ENCODE measurements at places on chromosomes 2 and 18. TPM values are rescaled to one million over a fixed set of nuclear protein-coding genes. Genes with fewer than 3 reads are reported as not detected.

The GAL3ST2 gene
- 0.22 TPM for polyA plus RNA-seq

The CNTNAP5 gene
- not detected for polyA plus RNA-seq

The SPR gene
- 7.5 TPM for polyA plus RNA-seq

The SLC30A3 gene
- polyA plus RNA-seq = 0.96 TPM

The INPP5D gene
- polyA plus RNA-seq = 5.0 TPM

The CFAP65 gene
- polyA plus RNA-seq = not detected

The DYNAP gene
- not detected for polyA plus RNA-seq

DNA sequence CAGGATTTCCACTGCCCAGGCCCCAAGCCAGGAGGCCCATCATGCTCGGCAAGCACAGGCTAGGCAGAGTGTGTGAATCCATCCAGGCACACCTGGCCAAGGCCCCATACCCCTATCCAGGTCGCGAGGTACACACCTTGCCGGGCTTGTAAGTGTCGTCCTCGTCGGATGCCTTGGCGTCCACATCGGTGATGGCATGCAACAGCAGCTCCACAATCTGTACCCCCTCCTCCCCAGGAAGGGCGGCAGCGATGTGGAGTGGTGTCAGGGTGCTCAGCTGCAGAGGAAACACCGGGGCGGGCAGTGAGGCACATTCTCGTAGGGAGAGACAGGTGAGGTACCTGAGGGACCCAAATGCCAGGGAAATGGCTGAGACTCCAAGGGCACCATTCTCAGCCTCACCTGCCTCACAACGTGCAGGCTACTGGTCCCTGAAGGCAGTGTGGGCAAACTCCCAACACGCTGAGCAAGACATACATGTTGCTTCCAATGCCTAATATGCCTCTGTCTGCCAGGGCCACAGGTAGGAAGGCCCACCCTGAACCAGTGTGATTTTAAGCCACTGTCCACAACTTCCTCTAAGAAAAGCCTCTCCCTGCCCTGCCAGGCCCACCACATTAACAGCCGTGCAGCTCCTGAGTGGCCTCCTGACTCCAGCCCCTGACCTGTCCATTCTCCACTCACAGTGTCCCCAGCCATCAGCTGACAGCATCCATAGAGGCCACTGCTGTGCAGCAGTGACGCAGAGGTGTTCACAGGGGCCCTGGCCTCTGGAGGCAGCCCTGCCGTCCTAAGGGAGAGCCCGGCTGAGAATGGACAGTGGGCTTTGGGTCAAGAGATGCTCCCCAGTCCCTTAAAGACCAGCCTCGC lies 44.9 kb downstream of the ANKMY1 start:
- DNase-seq = no peak

GRCh38 chr2:43100362-43100882 lies 126.0 kb downstream of the ZFP36L2 start:
- DNase-seq = no peak

DNA sequence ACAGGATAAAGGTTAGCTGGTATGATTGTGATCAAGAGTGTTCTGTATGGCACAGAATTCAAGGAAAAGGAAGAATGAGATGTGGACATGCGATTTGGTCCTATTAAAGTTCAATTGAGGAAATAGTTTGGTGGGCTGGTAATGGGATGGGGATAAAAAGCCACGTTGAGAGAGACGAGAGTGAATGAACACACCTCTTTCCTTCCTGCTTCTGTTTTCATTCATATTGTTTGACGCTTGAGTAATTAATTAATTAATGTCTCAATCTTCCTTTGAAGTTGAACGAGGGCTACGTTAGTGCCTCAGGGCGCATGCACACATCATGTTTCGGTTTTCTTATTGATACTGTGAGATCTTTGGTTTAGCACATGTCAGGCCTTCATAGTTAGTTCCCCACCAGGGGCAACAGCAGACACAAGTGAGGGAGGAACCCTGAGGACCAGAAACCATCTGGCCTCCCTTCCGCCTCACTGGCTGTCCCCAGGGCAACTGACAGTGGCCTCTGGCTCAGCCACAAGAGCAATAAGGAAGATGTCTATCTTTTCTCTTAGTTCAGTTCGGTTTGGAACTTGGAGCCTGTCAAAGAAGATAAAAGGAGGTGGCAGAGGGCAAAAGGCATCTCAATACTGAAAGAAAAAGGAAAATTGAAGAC lies 116.0 kb downstream of the LIPG start:
- DNase-seq = no peak

GRCh38 chr2:112706170-112706664 lies 14.6 kb upstream of the NT5DC4 start:
- DNase-seq = no peak

GRCh38 chr2:21372654-21373053 lies 248.9 kb downstream of the TDRD15 start:
- DNase-seq = no peak

GRCh38 chr18:2376707-2377106 lies 194.6 kb downstream of the METTL4 start:
- no peak for DNase-seq

GRCh38 chr18:51461956-51462355 lies 264.5 kb upstream of the MEX3C start:
- DNase-seq = no peak

GRCh38 chr18:3874125-3874524 lies 424.2 kb downstream of the TGIF1 start:
- DNase-seq = no peak

- DNase-seq = no peak
Observed at GRCh38 chr2:239192456-239192855, 208.4 kb downstream of the HDAC4 start.

GRCh38 chr2:150062416-150062815 lies 425.1 kb downstream of the RND3 start:
- peak; percentile 83 for DNase-seq

DNA sequence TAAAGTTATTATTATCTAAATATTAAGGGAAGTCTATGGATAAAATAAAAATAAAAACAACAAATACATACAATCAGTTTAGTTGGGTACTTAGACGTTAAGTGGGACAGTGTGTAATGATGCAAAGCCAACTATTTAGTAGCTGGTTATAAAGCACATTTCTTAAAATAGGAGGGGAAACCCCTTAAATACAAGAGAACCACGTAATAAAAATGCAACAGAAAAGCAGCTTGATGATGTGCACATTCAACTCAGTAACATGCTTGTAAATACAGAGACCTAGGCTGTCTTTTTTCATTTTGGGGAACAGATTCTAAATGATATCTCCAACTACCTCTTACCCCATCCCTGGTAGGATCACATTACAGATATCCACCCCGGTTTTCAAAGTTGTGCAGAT lies 134.3 kb upstream of the AQP4 start:
- DNase-seq = no peak

DNA sequence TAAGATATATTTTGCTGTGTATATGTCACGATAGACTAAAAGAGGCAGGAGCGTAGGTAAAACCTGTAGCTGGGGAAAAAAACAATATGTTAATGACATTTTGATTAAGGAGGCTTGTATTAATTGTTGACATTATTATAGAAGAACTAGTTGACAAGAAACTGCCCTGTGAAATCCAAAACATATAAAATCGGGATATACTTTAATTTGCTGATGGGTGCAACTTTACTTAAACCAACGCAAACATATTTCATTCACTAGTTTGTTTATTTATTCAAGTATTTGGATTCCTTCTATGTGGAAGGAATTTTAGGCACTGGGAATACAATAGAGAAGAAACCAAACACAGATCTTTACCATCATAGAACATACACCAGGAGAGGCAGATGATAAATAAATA lies 8.0 kb downstream of the WDR7 start:
- no peak for DNase-seq

- no peak for DNase-seq
Observed at GRCh38 chr2:27772804-27773203, 1.3 kb downstream of the MRPL33 start.

DNA sequence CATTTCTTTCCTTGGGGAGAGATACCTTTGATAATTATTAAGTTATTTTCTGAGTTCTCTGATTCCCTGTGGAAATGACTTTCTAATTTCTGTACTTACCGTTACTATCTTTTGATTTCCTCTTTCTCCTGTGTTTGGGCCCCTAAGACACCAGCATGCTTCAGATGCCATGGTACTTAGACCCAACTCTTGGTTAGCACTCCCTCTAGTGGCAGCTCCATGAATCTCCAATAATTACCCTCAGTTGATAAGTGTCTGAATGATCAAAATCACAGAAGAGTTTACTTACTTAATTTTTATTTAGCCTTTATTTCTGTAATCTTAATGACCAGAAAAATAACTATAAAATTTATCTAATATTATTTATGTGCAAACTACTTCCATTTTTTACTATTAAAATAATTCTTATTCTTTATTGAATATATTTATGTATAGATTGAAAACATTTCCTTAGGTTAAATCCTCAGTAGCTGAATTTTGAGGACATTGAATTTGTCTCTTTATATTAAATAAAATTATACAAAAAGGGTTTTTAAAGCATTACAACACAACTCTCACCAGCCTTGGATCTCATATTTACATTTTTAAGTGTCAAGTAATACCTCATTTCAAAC lies 300.4 kb downstream of the KCNS3 start:
- no peak for DNase-seq

DNA sequence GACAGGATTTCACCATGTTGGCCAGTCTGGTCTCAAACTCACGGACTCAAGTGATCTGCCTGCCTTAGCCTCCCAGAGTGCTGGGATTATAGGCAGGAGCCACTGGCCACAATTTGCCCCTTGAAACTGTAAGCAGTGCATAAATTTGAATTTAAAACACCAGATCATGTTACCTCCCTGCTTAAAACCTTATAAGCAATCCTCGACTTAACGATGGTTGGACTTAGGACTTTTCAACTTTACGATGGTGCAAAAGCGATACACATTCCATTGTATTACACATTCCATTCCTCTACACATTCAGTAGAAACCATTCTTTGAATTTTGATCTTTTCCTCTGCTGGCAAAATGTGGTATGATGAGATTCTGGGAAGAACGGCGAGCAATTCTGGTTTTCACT lies 23.2 kb upstream of the EFR3B start:
- no peak for DNase-seq

DNA sequence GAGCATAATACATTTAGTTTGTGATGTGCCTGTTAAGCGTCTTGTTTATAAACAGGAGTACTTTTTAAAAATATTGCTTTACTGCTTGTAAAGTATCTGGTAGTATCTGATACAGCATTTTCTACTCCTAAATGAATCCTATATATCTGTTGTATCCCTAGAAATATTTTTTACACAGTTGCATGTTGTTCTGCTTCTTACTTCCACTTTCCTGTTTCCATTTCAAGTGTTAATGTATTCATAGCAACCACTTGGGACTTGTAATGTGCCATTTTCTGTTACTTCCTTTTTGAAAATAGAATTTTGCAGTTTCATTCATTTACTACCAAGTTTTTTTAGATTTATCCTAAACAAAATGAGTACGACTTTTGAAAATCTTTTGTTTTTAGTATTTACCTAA lies 24.9 kb downstream of the CCNT2 start:
- DNase-seq = no peak

- DNase-seq = no peak
Observed at GRCh38 chr18:77203071-77203470, 46.6 kb upstream of the GALR1 start.

DNA sequence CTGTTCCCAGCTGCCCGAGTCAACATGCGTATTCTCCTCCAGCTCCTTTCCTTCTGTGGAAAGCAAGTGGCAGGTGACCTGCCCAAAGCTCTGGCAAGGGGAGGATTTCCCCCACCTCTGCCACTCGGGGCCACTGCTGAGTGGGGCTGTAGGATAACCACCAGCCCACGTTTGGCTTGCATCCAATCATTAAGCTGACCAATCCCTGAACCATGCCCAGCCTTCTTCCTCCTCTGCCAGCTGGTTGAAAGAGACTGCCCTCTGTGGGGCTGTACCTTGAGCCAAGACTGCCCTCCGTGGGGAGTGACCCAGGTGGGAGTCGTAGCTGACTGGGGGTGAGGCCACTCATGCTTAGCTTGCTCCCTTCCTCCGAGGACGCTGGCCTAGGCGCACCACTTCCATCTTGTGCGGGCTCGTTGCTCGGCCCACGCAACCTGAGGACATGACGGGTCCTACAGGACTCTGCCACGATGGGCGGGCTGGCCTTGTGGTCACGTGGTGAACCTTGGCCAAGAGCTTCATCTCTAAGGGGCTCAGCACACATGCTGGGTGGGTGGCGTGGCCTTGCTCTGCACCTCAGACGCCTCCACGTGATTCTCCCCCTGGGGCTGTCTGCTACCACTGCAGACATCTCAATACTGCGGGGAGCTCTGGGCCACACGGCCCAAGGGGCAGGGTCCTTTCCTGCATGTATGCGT lies 112.1 kb downstream of the NDUFA10 start:
- DNase-seq = no peak

GRCh38 chr2:111932841-111933291 lies 34.5 kb downstream of the MERTK start:
- no peak for DNase-seq

DNA sequence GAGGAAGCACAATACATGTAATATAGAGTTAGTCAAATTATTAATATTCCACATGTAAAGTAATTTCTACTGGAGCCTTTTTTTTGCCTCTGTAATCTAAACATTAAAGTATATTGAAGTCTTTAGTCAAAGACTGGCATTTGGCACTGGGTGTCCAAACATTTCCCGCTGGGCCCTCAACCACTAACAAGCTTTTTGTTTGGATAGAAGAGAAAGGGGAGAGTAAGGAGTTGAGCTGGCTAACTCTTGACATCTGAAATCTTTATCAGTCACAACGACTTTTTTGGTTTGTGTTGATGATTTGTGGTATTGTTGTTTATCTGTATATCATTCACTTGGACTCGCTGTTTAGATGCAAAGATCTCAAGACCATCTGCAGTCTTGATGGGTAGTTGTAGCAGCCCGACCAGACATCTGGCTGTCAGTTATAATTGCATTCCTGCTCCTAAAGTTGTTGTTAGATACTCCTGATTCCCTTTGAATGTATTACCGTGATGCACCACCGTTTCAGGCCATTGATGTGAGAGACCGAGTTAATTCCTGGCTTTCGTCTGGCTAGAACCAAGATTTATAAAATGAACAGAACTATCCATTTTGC lies 379.6 kb downstream of the MTX2 start:
- no peak for DNase-seq

- DNase-seq = no peak
Observed at GRCh38 chr2:140814141-140814540, 1316.7 kb downstream of the LRP1B start.

DNA sequence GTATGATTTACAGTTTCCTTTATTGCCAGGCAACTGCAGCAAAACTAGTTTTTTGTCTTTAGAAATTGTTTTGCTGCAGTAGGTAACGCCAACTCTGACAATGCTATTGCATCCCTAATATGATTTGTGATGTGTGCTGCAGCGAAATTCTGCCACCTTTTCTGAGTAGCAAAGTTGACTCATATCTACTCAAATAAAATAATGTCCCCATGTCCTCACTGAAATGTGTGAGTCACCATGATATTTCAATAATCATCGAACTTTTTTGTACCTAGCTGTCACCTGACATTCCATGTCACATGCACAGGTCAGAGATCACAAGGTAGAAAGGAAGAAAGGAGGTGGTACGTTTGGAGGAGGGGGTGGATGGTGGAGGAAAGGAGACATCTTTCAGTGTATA lies 205.0 kb downstream of the RAD51AP2 start:
- no peak for DNase-seq

GRCh38 chr2:240586919-240587800 lies 626 bp downstream of the CAPN10 start:
- DNase-seq = no peak
